ENCODE measurements at places on chromosomes 16 and 17.
A peak's percentile ranks its signal among the peaks of the same experiment; 100 is the strongest.

DNA sequence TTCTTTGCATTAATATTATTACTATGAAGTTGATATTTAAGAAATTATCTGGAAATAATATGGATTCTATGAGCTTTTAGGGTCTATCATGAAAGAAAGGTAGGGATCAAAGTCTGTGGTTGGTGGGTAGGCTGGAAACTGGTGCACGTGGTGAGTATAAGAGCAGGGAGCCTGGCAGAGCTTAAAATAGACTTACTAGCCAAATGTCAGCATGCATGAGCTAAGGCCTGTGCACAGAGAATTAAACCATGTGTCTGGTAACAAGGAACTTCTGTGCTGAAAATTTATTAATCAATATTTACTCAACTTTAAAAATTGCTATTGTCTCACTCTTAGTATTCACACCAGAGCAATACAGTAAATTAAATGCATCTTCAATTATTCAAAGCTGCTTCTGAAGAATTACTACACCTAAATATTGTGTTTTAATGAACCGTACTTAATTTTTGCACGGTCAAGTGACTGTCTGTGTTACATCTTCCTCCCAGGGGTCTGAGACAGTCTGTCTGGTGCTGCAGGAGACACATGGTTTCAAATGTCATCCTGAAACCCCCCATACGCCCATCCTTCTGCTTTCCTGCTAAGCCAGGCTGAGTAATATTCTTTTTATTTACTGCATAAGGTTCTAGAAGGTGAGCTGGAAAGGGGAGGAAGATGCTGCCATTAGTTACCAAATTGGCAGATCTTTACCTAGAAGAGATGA lies 161.0 kb upstream of the NLRP1 start:
- no peak for DNase-seq

DNA sequence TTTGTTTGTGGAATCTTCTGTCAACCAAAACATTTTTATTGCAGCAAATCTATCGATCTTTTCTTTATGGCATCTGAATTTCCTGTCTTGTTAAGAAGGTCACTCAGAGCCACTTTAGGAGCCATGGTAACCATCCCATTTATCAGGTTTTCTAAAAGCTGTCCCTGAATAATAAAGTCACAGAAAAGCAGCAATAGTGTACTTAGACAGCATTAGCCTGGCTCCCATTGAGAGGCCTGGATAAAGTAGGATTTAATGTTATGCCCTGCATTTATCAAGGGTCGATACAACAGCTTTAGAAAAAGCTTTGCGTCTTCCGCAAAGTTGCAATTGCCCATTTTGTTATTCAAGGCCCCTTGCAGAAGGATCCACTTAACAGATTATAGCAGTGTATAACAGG lies 10.1 kb upstream of the CD300LF start:
- DNase-seq = no peak

DNA sequence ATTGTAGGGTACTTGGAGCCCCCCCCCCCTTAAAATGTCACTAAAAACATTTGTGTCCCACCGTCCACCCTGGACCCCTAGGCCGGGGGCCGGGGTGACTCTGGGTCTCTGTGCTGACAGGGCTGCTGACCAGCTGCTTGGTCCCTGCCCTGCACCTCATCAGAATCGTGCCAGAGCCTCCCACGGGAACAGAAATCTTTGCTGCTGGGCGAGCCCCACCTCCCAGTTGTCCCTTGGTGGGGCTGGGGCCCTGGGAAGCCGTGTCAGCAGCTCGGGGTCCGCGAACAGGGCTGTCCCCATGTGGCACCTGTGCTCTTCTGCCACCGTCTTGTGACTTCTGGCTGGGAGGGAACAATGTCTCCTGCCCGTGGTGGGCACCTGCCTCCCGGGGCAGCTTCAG lies 18.5 kb downstream of the KCTD5 start:
- DNase-seq = no peak

DNA sequence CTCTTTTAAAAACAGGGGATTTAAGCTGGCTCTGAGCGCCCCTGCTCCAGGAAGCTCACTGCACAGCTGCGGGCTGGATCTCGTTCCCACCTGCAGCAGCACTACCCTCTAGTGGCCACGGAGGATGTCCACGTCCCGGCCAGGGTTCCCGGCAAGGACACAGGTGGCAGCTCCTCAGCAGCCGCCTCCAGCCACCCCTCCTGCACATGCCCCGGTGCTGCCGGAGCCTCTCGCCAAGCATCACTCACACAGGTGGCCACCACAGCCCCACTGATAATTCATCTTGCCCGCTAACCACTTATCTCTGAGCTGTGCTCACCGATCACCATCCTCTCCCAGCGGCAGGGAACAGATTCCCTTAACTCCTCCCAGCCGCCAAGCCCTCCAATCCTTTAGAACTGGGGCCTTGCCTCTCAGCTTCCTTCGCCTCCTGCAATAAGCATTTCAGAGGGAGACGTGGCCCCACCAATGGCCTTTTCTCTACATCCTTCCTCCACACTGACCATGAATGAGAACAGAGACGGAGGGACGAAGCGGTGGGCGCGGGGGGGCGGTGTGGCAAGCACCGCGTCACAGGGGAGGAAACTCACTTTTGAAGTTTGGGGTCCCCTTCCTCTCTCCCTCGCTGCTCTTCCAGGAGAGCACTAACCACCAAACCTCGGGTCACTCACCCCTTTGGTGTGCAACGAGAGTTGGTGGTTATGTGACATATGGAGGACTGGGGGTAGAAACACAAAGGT lies 222.1 kb downstream of the RBFOX3 start:
- peak; percentile 13 for DNase-seq

DNA sequence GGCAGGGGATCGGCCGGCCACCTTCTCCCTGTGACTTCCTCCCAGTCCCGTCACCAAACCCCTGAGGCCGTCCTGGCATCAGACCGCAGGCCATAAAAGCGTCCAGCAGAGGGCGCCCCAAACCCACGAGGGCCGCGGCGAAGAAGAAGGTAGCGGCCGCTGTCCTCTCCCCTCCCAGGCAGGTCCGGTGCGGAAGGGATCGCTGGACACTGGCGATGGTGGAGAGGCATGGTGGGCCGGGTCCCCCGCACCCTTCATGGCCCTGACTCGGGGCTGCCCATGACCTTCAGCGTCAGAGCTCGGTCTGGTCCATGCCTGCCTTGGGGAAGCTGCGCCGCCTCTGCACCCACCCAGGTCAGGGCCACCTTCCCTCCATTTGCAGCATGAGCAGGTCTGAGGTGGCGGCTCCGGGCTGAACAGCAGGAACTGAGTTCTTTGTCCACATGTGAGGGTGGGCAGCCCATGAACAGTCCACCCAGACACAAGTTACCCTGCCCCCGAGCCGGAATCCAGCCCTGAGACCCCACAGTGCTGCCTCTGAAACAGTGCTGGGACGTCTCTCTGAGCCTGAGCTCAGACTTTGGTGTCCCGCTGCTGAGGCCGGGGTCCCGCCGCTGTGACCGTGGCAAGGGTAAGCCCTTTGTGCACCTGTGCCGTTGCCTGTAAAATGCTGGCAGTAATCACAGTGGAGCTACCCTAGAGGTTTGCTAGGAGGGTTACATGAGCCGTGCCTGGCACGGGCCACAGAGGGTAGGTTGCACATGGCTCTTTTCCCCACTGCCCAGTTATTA lies 40.8 kb upstream of the CMIP start:
- peak; percentile 67 for DNase-seq

- DNase-seq = peak; percentile 19
These were observed 28.4 kb upstream of the ZFPM1 start for GRCh38 chr16:88424587-88425235.

- DNase-seq = no peak
These were observed 78.0 kb downstream of the YPEL2 start for GRCh38 chr17:59409336-59410048.

DNA sequence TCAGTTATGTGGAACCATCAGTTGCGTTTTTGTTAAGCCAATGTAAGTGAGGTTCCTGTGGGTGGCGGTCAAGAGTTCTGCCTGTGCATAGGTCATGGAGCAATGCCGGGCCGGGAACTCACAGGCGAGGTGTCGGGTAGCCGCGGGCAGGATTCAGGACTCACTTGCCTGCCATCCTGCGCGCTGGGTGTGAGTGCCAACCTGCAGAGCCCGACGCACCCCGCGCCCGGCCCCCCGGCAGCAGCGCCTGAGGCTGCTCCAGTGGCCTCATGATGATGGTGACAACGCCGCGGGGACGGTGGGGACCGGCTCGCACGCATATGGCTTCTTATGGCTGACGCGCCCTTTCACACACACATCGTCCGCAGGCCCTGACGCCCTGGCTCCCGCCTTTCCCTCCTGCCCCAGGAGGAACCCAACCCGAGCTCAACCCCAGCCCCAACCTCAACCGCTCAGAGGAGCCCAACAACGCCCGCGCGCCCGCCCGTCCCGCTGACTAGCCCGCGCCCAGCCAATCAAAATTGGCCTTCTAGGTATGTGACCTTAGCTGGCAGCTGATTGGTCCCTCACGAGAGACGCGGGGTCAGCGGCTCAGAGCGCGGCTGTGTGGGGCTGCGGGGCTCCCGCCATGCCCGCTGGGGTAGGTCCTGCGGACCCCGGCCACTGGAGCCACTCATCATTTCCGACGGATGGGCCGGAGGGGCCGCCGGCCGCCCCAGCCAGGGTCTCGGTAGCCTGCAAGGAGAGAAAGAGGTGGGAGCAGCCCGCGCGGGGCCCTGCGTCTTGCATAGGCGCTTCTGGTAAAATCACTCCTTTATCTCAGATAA lies at the start of gene C16orf95:
Gene C16orf95, minus strand, starts transcription at position 470 of the 827 bp plus-strand sequence. Its CDS starts 150 bp downstream, at position 320.
- peak; percentile 91 for DNase-seq

- DNase-seq = no peak
These were observed 121.9 kb upstream of the PLCG2 start for GRCh38 chr16:81657224-81657623.

GRCh38 chr17:76370261-76370993 lies 14.0 kb upstream of the SPHK1 start:
- no peak for DNase-seq

GRCh38 chr17:47629826-47630225 lies 19.9 kb upstream of the KPNB1 start:
- DNase-seq = no peak

GRCh38 chr17:77723909-77724875 lies 234.3 kb upstream of the TNRC6C start:
- no peak for DNase-seq

Data from anterior cingulate cortex (tissue), 58 donors.